ENCODE measurements at places on chromosomes 3 and 15.

GRCh38 chr3:56222866-56223265 is 245.4 kb downstream of the ERC2 start:
- DNase-seq = no peak

GRCh38 chr15:77021088-77021481 is 26.2 kb downstream of the PSTPIP1 start:
- DNase-seq = no peak

- no peak for DNase-seq
Observed at GRCh38 chr15:81160312-81161159, 26.5 kb downstream of the CFAP161 start.

- no peak for DNase-seq
Observed at GRCh38 chr3:22322861-22323260, 571.9 kb upstream of the ZNF385D start.

DNA sequence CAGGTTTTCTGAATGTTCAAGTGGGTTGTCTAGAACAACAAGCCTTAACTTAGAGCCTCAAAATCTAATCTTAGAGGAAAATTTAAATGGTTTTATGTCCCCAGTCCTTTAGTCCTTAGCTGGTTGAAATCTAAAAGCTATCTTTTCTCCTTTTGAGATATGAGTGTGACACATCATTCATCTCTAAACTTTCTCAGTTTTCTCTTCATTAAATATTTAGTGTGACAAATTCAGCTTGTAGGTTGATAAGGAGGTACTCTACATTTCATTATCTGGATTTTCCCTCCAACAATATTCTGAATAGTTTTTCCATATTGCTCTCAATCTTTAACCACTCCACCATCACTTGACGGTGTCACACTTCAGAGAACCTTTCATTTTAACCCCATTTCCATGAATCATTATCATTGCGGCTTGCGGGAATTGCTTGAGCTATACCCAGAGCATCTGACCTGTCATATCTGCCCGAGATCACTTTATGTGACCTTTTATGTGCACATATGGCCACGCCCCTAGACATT is 16.1 kb upstream of the ATP8B4 start:
- no peak for DNase-seq

GRCh38 chr15:50355619-50355905 is 564 bp upstream of the GABPB1 start:
- no peak for DNase-seq

GRCh38 chr3:197959891-197960693 is at the start of gene LMLN:
TSS of gene LMLN (plus strand) at chr3:197960217. CDS start at chr3:197960246, 29 bp downstream.
- DNase-seq = peak; percentile 58

GRCh38 chr15:90095521-90095959 is 6.7 kb downstream of the IDH2 start:
- no peak for DNase-seq

GRCh38 chr3:51721062-51721745 is 14.3 kb downstream of the GRM2 start:
- no peak for DNase-seq

- no peak for DNase-seq
Observed at GRCh38 chr3:132083583-132084279, 48.9 kb upstream of the CPNE4 start.

- DNase-seq = no peak
Observed at GRCh38 chr3:71973274-71974030, 188.5 kb upstream of the PROK2 start.

DNA sequence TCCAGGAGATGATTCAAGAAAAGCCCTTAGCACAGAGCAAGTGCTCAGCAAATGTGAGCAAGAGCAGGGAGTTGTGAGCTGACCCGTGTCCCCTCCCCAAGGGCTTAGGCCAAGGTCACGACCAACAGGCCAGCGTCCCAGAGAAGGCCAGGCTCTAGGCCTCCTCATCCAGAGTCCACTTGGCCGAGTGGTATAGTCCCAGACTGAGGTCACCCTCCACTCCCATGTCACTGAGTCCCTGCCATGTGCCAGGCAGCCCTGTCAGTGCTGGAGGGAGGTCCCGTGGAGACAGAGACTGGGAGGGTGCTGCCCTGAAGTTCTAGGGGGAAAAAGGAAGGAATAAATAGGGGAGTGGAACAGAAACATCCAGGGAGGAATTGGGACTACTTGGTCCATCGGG is 44.0 kb downstream of the TPRA1 start:
- DNase-seq = no peak

- DNase-seq = no peak
Observed at GRCh38 chr3:149314807-149315578, 18.4 kb downstream of the TM4SF18 start.

DNA sequence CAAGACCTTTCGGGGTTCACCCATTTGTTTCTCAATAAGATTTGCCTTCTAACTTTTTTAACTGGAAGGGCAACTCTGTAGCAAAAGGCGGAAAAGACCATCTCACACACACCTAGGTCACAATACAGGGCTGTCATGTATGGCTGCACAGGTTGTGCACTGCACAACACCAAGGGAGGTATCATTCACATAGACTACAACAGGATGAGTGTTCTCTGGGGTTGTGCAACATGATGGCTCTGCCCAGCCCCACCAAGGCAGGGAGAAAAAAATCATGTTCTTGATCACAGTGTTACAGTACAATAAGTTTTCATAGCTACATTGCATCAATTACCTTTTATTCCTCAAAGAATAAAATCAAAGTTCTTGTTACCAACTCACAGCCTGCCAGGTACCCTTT is 52.8 kb downstream of the ANXA2 start:
- no peak for DNase-seq

GRCh38 chr15:80970018-80970657 is 19.5 kb downstream of the MESD start:
- peak; percentile 24 for DNase-seq

GRCh38 chr3:114152519-114153151 is 26.2 kb downstream of the DRD3 start:
- peak; percentile 60 for DNase-seq

- no peak for DNase-seq
Observed at GRCh38 chr3:136250903-136251460, 842 bp downstream of the PCCB start.

GRCh38 chr3:15679306-15679705 is 77.8 kb downstream of the BTD start:
- no peak for DNase-seq

GRCh38 chr3:114831861-114832260 is 315.2 kb downstream of the ZBTB20 start:
- DNase-seq = no peak

All from 8988T (cell line).